ENCODE measurements at places on chromosomes 4 and X.

DNA sequence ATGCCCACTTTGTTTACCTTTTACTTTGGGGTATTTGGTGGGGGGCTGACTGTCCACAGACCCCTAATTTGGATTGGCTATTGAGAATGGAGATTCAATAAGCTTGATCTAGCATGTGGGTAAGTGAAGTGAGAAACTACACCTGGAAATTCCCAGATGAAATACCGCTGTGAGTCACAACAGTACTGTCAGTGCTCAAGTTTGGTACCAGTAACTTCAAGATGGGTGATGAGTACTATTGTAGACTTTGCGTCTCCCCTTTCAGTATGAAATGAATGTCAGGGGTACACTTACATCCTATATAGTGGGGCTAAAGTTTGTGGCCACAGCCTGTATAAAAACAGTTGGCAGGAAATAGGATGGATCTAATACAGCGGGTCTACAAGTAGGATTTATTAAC lies 33.3 kb downstream of the HMGN5 start:
- DNase-seq = peak; percentile 22

- DNase-seq = no peak
These were observed 60.7 kb upstream of the PLAC1 start for GRCh38 chrX:134718966-134719317.

DNA sequence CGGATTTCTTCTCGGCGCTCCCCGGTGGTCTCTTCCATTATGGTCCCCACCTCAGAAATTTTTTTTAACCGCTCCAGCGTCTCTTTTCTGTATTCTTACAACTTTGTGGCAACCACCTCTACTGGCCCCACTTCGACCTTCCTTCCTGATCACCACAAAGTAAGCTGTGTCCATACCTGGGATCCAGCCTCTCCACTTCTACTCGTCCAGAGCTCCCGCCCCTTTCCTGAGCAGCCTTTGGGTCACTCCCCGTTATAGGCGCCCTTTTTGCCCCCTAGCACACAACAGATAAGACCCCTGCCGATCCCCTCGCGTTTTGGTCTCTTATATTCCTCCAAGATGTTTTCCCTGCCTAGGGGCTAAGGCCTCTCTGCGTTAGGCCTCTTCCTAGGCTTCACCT lies 557 bp downstream of the PIGG start:
- DNase-seq = peak; percentile 11

DNA sequence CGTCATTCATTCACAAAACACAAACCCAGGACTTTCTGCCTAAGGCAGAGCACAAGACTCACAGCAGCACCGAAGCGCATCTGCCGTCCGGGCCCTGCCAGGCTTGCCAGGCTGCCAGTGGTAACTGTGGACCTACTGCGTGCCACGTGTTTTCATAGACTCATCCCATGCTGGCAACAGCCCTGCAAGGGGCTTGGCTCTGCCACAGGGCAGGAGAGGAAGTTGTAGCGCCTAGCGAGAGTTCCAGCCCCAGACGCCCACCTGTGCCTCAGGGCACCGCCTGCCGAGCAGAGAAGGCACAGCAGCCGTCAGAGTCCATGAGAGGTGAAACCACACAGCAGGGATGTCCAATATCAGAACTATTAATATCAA lies 18.9 kb upstream of the MRFAP1 start:
- no peak for DNase-seq

DNA sequence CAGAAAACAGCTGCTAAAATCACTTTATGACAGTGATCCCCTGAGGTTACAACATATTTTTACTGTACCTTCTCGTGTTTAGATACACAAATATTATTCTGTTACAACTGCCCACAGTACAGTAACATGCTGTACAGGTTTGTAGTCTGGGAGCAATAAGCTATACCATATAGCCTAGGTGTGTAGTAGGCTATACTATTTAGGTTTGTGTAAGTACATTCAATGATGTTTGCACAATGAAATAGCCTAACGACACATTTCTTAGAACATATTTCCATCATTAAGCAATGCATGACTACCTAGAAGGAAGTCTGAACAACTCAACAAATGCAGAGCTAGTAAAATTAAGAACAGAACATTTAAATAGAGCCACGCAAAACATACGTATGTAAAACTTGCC lies 112.7 kb downstream of the ZAR1 start:
- DNase-seq = peak; percentile 26

DNA sequence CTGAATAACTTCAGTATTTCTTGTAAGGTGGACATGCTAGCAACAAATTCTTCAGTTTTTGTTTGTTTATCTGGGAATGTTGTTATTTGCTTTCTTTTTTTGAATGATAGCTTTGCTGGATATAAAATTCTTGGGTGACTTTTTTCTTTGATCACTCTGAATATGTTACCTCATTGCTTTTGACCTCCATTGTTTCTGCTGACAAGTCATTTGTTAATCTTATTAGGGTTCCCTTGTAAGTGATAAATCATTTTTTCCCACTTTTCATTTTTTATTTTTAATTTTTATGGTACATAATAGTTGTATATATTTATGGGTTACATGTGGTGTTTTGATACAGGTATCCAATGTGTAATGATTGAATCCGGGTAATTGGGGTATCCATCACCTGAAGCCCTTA lies 6.7 kb upstream of the RAB39B start:
- no peak for DNase-seq

DNA sequence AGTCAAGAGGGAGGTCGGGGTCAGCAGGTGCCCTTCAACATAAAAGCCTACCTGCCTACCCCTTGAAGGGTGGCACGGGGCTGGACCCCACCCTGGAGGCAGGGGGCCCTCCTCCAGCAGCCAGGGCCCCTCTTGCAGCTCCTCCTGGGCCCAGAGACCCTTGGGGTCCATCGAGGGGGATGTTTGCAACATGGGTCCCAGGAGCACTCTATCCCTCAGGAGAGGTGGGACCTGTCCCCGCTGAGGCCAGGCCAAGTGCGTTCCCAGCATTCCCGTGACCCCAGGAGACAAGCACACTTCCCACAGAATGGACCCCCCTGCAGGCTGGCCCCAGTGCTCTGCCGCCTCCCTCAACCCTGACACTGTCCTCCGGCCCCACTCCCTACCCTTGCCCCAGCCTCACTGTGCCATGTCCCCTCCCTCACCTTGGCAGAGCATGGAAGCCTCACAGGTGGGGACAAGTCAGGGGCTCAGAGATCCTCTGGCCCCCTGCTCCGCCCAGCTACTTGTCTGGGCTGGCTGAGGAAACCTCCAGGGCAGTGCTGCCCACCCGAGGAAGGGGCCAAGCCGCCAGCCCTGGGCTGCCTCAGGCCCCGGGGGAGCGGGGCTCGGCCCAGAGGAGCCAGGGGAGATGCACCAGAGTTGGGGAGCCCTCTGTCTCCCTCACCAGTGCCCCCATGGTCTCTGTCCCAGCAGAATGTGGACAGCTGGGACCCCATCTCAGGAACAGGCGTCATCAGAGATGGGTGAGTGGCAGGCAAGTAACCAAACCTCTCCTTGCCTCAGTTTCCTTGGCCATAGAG lies 2.2 kb downstream of the MXD4 start:
- no peak for DNase-seq

GRCh38 chr4:20378181-20378580 lies 126.5 kb downstream of the SLIT2 start:
- no peak for DNase-seq

- DNase-seq = peak; percentile 69
These were observed 16.0 kb upstream of the SH3TC1 start for GRCh38 chr4:8182858-8183725.

GRCh38 chr4:174316546-174316945 lies 32.8 kb downstream of the CEP44 start:
- no peak for DNase-seq

DNA sequence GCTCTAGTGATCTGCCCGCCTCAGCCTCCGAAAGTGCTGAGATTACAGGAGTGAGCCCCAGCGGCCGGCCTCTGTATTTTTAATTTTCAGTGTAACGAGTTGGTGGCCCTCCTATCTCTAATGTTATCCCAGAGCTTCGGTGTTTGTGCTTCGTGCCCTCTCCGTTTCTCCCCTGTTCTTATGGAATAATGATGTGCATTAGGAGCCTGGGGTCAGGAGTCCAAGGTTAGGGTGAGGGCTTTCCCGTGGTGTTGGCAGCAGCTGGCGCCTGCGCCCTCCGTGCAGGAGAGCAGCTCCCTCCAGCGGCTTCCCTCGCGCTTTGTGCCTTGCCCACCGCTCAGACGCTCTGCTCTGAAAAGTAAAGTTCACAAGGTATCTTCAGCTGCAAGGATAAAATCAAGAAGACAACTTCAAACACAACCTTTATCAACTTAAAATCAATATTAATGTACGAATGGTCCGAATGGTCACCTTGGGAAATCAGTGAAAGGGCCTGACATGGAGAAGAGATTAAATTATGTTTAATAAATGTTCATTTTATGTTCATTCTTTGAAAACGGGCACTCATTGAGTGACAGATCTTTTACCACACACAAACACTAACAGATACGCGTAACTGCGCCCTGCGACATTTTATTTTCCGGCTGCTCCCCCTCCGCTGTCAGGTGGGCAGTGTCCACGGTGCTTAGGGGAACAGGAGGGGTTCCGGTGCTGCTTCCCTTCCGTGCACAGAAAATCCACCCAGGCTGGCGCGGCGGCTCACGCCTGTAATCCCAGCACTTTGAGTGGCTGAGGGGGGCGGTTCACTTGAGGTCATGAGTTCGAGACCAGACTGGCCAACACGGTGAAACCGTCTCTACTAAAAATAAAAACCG lies 62.4 kb downstream of the TRAPPC11 start:
- DNase-seq = peak; percentile 61

DNA sequence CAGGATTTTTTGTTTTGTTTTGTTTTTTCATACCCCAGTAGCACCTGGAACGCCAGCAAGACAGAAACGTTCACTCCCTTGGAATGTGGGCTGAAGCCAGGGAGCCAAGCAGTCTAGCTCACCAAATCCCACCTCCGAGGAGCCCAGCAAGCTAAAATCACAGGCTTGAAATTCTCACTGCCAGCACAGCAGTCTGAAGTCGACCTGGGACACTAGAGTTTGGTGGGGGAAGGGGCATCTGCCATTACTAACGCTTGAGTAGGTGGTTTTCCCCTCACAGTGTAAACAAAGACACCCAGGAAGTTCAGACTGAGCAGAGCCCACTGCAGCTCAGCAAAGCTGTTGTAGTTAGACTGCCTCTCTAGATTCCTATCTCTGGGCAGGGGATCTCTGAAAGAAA lies 99.6 kb upstream of the FGF16 start:
- peak; percentile 50 for DNase-seq

- no peak for DNase-seq
These were observed 46.9 kb upstream of the PABPC1L2A start for GRCh38 chrX:73126240-73126639.

GRCh38 chr4:13248621-13249298 lies 235.4 kb downstream of the RAB28 start:
- DNase-seq = no peak

DNA sequence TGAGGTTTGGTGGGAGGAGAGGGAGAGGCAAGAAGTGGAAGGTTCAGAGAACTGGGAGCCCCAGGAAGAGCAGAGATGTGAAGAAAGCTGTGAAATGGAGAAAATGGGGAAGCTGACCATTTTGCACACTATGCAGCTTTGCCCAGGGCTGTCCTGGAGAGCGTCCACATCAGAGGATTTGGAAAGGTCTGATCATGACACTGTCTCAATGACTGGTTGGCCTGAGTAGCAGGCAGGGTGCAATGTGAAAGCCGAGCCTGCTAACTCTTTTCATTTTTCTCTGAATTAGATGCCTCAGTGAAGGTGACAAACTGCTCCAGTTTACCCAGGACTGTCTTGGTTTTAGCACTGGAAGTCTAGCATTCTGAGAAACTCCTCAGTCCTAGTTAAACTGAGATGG lies 330.1 kb upstream of the RPS6KA3 start:
- DNase-seq = no peak

DNA sequence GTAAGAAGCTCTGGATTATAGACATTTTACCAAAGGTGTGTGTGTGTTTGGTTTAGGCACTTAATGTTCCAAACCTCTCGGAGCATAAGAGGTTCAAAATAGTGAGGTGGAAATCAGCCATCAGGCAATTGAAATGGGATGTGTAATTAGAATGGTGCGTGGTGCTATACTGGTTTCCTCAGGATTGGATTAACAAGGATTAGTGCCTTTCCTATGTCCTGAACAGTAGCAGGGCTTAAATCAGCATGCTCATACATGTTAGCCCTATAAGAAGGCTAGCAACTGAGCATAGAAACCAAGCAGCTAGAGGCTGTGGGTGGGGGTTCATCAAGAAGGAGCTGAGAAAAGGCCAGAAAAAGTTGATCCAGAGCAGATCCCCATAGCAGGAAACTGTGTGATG lies 256.8 kb upstream of the CXXC4 start:
- DNase-seq = no peak

GRCh38 chr4:126725906-126726305 lies 906.9 kb upstream of the INTU start:
- no peak for DNase-seq

GRCh38 chrX:136899221-136899620 lies 18.7 kb upstream of the RBMX start:
- DNase-seq = no peak

- peak; percentile 87 for DNase-seq
These were observed 21.4 kb upstream of the SEL1L3 start for GRCh38 chr4:25884031-25884782.

- no peak for DNase-seq
These were observed 655.4 kb upstream of the SLIT2 start for GRCh38 chr4:19596342-19596741.

DNA sequence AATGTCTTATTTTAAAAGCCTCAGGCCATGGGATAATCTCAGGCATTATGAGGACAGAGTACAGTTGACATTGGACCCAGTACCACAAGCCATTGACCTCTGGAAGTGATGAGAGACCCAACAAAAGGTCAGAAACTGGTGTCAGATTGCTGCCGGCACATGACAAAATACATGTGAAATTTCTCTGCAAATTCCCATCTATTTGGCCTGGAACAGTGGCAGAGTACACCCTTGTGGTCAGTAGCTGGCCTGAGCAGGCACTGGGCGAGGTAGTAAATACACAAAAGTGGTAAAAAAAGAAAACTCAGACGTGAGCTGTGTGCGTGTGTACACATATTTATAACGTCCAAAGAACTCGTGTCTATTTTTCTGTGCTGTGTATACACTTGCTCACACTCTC lies 155.5 kb downstream of the DHX15 start:
- DNase-seq = no peak

DNA sequence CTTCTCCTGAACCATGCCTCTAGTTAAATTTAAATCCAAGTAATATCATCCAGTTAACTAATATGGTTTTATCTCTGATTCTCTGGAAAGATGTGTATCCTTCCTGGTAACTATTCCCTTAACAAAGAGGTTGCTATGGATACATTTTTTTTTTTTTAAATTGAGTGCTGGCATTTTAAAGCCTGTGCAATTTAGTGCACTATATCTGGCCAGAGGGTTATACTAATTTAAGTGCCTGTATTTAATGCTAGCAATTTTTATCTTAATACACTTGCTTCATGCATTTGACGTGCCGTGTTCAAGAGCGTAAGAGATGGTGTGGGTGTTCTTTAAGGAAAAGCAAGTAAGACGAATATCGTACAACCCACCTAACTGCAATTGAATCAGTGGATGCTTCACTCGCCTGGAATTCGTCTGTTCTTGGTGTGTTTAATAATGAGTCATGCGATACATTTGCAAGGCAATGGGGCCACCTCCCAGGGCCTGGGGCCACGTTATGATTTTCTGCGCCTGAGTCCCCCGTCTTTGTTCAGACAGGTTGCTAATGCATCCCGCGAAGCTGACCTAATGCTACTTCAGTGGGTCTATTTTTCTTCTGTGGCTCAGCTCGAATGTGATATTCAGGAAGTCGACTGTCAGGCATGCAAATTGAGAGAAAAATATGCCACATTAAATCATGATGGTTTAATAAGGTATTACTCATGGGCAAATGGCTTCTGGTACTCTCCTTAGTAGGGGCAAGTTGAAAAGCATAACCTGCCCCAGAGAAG lies 14.2 kb upstream of the MID1 start:
- peak; percentile 92 for DNase-seq
